ENCODE measurements at places on chromosomes 5 and 9.

DNA sequence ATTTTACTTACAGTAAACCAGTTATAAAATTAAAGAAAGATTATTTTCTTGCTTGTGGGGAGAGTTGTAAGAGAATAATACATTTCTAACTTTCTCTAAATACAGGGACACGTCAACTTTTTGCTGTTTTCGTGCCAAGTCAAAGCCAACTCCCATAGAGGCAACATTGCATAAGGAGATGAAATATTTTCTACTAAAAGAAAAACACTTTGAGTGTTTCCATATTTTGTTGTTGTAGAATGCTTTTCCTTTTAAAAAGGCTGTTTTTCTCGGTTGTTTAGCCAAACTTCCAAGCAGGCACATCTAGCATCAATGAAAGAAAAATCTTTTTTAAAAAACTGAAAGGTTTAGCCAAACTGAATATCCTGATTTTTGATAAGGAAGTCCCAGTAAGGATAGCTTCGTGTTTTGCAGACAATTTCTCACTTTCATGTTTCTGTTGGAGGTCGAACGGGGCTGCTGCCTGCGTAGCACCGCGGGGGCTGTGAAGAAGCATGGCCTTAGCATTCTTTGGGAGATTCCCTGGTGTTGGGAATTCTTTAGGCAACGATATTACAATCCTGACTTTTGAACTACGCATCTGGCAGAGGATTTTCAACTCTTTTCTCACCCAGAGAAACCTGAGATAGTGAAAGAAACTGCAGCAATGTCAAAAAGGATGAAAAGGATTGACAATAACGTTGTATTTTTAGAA is 108.1 kb upstream of the FBXL7 start:
- DNase-seq: no peak

- no peak for DNase-seq
Observed at GRCh38 chr9:71941060-71941568, 29.7 kb downstream of the C9orf85 start.

DNA sequence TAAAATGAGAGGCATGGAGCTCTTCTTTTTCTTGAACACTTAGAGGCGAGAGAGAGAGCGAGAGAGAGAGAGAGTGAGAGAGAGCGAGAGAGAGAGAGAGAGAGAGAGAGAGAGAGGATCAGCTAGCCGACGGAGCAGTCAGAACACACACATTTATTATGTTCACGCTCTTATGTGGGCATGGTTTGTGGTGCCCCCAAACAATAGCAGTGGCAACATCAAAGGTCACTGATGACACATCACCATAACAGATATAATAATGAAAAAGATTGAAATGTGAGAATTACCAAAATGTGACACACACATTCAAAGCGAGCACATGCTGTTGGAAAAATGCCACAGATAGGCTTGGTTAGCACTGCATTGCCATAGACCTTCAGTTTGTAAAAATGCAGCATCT is 116.1 kb downstream of the KDM4C start:
- no peak for DNase-seq

GRCh38 chr5:108827131-108827530 is 79.4 kb downstream of the FER start:
- no peak for DNase-seq

DNA sequence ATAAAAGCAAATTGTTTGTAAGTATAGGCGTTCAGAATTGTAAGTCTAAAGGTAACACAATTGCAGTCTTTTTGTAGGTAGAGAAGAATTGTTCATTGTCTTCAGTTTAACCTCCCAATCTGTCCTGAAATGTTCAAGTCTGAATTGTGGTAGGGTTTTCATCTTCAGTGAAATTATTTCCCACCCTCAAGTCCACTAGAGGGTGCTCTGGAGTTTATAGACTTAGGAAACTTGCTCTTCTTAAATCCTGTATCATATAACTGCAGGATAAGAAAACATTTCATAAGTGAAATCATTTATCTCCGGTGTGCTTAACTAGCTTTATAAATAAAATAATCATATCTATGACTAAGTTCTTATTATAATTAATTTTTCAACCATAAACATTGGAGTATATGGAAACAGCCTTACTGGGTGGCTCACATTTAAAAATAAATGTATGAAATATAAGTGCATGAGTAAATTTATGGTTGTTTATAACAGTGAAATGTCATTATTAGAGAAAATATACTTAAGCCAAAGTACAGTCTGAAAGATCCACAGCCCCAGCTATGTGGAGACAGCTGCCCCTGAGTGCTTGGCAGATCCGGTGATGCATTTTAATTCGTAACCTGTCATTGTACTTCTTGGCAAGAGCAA is 182.4 kb upstream of the OTULINL start:
- DNase-seq: no peak

DNA sequence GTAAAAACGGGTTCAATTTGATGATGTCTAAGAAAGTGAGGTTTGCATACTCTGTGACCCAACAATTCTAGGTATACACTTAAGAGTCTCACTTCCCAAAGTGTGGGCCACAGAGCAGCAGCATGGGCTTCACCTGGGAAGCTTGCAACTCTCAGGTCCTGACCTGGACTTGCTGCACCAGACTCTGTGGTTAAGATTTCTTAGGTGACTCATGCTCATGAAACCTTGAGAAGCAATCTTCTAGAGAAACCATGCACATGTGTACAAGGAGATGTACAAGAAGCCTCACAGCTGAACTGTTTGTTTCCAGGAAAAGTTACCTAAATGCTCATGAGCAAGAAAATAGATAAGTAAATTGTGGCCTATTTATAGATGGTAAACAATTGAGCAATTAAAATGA is 30.0 kb downstream of the DNAJC21 start:
- no peak for DNase-seq

DNA sequence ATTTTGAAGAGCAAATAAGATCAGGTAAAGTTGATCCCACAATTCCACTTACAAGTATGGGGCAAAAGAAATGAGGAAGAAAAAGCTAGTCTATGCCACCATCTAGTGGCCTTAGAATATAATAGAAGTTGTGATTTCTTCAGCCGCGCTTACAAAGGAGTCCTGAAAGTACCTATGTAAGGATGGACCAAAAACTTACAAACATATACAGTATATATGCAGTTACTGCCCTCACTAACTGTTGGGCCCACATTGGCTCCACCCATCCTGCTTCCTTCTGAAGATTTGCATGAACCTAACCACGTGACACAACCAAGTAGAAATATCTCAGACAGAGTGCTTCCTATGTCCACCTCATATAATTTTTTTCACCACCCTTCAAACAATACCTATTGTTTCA is 11.7 kb upstream of the OR13D1 start:
- no peak for DNase-seq

DNA sequence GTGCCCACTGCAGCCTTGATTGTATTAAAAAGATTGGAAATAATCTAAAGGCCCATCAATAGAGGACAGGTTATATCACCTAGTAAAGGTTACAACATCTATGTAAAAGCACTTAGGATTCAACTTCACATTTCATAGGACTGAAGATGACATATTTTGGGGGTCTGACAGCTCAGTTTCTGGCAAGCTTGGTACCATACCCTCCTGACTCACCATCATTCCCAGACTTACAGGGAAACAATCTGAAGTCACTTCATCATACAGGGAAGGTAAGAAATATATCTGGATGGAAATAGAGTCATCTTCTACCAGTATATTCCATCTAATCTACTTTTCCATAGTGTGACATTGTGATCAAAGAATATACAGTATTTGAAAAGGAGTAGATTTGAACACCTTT is 28.8 kb upstream of the DAB2 start:
- no peak for DNase-seq

- DNase-seq: no peak
Observed at GRCh38 chr5:171579976-171580411, 160.5 kb downstream of the FGF18 start.

DNA sequence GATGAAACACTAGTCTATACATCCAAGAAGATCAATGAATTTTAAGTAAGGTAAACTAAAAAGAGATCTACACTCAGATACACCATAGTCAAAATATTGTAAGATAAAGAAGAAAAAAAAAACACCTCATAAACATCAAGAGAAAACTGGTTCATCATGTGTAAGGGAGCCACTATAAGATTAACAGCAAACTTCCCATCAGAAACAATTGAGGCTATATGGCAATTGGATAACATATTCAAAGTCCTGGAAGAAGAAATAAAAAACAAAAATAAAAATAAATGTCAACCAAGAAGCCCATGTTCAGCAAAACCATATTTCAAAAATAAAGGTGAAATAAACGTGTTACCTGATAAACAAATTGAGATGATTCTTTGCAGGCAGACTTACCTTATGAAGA is 3.6 kb downstream of the OR13C8 start:
- DNase-seq: no peak

- no peak for DNase-seq
Observed at GRCh38 chr5:115873392-115873791, 31.7 kb downstream of the AP3S1 start.

DNA sequence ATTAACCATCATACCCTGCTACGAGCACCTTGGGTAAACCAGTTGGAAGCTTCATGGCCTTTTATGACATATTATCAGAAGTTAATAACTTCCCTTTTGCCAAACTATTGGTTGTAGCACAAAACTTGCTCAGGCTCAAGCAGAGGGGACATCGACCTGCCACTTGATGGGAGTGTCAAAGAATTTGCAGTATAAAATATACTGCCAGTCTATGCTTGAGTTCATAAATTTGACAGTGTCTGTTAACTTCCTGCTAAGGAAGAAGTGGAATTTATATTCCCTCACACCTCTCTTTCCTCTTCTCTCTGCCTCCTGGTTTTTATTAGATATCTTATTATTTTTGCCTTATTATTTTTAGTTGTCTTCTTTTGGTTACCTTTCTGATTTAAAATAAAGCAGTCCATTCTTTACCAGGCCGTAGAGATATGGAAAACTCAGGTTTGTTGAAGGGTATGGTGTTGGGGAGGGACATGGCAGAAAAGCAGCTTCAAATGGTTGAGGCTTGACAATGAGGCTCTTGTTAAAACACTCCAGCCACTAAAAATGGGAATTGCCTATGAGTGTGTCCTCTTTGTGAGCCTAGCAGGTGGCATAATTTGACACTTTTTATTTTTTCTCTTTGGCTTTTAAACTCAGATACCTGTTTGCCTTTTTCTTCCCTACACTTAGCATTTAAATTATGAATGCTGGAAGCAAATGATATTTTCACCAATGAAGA is 298.0 kb downstream of the DOCK8 start:
- DNase-seq: no peak

GRCh38 chr5:136108180-136108611 is 24.4 kb upstream of the SMAD5 start:
- no peak for DNase-seq

DNA sequence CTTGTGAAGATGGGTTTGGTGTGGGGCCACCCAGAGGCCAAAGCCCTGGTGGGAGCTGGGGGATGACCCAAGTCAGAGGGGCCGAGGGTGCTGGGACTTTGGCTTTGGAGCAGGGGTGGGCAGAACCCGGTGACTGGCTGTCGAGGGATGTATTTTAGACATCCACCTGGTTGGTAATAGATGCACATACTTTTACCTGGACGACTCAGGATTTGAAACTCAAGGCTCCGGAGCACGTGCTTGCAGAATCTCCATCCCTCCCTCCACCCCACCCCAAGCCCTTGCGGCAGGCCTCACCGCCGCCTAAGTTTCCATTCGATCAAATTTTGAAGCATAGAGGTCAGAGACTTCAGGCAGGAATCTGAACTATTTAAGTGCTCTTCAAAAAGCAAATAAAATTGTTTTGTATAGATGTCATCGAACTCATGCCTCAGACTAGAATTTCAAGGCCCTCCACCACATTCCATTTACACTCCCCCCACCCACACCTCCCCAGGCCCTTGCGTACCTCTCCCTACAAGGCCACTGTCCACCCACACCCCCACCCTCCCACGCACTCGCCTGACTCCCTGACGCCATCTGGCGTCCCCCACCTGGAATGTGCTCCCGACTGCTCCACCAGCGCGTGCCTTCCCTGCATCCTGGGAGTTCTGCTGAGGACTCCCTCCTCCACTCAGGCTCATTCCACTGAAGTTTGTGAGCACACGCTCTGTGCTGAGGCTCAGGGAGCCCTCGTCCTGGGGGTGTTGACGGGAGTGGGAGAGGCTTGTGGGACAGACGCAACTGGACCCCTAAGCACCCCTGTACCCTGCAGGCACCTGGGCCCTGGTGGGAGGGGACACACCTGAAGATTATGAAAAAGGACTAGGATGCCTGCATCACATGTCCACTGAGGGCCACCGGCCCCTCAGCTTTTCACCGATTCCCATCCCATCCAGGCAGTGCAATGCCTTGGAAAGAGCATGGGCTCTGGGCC is 56.4 kb upstream of the RPL26L1 start:
- DNase-seq: no peak

DNA sequence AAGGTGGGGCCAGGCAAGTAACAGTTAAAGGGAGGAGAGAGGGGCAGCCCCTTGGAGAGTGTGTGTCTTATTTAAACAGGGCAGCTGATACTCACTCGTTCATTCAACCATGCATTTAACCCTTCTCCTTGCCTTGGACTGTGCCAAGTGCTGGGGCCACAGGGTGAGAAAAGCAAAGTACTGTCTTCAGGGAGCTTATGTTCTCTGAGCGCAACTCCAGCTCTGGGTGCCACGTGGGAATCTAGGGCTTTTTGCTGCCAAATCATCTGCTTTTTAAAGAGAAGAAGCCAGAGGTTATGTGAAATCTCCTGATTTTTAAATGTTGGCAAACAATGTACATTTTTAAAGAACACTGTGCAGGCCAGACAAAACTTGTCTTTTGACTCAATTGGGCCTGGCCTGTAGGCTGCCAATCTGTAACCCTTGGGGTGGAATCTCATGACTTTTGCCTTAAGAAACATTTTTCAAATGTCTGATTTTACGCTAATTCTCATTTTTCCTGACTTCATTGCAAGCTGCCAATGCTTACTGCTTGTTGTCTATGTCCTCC is 157.8 kb downstream of the NTRK2 start:
- DNase-seq: no peak

DNA sequence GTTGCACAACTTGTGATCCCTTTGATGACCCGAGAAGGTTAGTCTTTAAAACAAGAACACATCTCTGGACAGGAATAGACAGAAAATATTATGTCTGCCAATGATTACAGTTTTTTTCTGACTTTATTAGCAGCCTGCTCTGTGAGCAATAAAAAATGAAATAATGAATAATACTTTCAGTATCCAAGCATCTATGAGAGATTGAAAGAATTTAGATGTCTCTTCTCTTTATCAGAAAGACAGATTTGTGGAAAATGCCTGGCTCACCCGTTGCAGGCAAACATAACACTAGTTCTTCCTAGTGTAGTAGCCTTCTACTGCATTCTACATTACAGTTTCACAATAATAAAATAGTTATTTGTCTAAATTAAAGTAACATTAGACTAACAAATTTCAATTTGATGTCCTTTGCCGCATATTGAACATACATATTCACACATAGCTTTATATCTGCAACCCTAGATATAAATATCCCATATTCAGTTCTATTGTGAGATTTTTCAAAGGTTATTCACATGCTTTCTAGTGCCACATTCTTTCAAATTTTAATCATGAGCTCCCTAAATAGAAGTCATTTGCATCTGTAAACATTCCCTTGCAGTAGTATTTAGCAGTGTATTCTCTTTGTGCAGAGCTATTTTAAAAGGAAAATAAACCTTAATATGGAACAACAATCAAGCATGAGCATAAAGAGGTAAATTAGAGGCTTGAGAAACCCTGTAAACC is 267.3 kb downstream of the EFNA5 start:
- no peak for DNase-seq
